GM20000 (cell line): ENCODE measurements at places on chromosomes 1 and 21.

DNA sequence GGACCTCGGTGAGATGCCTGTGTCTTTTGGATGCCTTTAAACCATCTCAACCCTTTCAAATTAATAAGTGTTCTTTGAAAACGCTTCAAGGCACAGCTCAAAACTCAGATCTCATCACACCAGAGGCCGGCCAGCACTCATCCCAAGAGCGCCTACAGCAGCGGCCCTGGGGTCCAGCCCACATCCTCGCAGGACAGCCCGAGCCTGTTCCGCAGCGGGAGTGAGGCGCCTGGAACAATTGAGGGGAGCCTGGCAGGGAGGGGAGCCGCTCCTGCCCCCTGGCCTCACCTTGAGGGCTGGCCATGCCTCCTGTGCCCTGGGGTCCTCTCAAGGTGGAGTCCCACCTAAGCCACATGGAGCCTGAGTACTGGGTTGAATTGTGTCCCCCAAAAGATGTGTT lies 37.9 kb downstream of the ACOT7 start:
- DNase-seq = no peak

DNA sequence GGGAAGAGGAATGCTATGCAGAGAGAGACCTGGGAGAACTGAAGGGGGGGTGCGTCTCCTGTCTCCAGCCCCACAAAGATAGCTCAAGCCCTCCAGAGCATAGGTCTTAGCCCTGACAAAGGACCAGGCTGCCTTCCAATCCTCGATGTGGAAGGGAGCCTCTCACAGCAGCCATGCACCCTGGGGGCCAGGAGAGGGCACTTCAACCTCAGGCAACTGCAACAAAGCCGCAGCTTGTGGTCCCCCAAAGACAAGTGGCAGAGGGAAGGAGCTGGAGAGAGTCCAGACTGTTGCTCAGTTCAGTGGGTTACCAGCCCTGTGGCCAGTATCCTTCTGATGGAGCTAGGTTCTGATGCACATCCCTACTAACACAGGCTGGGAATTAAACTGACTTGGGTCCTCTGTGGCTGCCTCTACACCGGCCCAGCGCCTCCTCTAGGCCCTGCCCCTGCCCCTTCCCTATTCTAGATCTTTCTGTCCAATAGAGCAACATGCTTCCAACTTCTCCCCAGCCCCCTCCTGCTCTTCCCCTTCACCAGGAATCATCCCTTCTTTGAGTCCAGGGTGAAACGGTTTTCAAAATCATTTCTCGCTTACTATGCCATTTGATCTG lies 100.7 kb upstream of the SPATA6 start:
- peak; percentile 45 for DNase-seq

DNA sequence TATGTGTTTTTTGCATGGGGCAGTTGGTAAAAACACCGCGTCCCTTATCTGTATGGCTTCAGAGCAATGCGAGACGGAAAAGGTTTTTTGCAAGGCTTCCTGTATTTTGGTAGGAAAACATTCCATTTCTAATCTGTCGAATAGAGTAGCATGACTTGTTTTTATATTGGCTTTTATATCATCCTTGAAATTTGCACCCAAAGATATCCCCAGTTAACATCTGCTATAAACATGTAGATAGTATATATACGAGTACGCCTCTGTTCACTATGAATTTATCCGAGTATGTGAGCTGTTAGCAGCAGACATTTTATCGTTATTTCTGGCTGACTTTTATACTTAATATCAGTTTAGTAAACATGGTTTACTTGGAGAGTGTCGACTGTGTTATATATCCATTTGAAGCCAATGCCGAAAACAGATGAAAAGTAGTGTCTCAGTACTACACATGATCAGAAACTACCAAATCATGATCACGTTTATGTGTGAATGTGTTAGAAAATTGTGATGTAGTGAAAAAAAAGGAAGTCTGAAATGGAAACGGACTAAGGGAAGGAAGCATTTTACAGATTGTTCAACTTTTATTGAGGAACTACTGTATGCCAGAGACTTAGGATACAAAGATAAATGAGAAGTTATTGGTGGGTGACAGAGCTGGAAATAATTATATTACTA lies 1.0 kb downstream of the LEPR start:
- peak; percentile 8 for DNase-seq

DNA sequence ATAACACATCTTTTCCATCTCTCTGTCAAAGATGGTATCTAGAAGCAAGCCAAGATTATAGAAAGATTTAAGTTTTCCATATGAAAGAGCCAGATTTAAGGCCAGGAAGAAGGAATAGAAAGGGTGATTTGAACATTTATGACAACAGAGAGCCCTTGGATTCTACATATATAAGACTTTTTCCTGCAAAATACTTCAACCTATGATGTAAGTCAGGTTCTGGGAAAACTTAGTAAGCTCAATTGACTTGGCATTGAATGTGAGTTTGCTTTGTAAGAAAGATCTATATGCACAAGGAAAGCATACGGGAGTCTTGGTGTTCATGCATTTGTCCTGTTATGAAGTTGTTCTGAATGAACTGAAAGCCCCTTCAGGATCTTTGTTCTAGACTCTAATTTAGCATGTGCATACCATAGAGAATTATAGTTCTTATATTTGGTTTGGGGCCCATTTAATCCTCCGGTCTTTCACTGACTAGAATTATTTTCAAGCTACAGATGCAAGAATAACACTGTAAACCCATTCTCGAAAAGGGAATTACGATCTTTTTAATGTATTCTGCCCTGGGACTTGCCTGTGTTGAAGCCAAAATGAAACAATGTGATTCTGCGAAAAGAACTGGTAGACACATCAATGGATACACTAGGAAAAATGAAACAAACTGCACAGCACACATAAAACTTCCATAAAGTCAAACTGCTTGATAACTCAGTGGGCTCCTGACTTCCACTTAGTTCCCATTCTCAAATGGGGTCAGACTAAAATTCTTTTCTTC lies 152.8 kb downstream of the DISP1 start:
- DNase-seq = no peak

DNA sequence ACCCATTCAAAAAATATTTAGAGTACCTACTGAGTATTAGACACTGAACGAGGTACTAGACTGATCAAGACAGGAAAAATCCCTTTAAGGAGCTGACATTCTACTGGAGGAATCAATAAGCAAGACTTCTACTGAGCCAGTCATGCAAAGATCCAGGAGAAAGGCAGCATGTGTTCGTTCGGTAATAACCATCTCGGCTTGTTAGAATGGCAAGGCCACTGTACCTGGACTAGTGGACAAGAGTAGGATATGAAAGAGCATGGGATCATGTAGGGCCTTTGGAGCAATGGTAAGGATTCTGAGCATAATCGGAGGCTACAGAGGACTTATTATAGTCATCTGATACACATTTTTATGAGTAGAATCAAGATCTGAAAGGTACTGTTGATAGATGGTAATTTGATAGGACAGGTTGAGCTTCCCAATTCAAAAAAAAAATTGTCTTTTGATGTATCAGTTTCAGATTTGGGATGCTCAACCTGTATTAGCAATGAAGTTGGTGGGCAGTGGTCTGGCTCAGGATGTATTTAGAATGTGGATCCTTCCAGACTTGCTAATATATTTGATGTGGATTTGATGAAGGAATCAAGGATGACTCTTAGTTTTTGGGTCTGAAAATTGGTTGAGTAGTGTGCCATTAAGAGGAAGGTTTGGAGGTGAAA lies 2.3 kb downstream of the COX20 start:
- DNase-seq = no peak

GRCh38 chr1:197472141-197472540 lies 204.1 kb downstream of the CRB1 start:
- no peak for DNase-seq

GRCh38 chr1:160615660-160616059 lies 31.2 kb downstream of the SLAMF1 start:
- no peak for DNase-seq

- no peak for DNase-seq
Measured at GRCh38 chr1:21495225-21495820, 13.9 kb upstream of the ALPL start.

GRCh38 chr1:4027008-4027407 lies 126.9 kb upstream of the C1orf174 start:
- DNase-seq = no peak

- DNase-seq = no peak
Measured at GRCh38 chr1:221025956-221026355, 146.7 kb downstream of the HLX start.

DNA sequence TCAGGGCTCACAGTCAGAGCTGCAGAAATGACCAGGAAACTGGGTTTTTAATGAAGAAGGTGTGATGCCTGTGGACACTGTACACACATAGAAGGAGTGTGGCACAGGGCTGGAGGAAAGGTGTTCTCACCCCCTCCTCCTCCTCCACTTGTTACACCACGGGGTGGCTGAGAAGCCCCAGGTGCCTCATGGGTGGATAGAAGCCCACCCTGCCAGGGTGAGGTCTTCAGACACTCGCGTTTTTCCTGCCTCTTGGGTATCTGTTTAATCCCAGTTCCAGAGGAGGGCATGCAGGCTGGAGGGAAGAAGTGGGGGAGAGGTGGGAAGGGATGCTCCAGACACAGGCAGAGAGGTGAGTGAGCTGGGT lies 9.7 kb upstream of the LAD1 start:
- no peak for DNase-seq

- no peak for DNase-seq
Measured at GRCh38 chr1:217273866-217274265, 357.0 kb downstream of the GPATCH2 start.

DNA sequence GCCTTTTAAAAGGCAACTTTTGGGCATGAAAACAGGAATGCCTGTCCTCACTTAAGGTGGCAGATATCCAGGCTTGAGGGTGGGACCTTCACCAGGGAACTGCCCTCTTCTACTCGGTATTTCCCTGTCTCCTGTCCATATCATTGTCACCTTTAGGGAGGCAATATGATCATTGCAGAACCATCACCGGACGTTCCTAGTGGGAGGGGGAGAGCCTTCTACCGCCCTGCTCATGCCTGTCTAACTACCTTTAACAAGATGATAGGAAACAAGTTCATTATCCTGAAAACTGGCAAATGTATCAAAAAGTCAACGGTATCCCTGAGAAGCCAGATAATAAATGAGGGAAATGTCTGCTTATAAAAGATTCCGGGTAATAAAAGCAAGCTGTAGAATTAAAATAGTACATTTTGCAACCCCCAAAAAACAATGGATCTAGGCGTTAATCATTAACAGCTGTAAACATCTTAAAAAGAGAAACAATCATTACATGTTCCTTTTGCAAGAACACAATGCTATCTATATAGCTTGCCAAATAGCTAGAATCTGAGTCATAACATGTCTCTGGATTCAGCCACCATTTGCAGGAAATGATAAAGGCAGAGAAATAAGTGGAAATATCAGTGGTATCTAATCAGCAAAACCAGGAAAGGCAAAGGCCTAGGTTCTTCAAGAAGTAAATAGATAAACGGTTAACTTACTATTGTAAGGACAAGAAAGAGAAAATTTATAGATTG lies 852.9 kb upstream of the ADGRL4 start:
- no peak for DNase-seq

DNA sequence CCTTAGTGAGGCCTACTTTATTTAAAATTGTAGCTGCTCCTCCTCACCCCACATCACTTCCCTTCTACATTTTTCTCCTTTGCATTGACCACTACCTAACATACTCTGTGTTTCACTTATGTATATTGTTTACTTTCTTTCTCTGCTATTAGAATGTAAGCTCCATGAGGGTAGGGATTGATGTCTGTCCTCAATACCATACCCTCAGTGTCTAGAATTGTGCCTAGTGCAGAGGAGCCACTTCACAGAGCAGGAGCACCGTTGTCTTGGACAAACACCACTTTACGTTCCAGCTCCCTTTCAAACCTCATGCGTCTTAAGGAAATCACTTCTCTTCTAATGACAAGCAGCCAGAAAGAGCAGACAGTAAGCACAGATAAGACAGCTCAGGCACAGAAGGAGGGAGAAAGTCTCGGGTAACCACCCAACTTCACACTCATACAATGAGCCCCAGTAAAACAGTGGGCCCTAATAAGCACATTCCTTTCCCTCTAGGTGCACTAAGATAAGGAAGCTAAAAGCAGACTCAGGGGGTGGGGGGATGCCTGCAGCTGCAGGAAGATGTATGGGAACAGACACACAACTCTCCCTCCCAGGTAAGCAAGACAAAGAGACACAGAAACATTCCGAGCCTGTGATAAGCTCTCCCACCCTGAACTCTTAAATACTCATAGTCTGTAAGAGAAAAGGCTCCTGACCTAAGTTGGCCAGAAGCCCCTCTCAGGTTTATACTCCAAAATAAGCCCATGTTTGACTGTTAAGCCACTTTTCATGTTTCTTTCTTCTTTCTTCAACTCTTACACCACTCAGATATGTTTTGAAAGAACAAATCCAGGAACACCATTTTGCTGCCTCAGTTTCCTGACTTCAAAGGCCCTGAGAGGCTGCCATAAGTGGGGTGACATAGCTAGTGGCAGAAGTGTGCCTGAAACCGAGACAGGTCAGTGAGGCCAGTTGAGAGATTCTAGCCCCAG lies 7.1 kb upstream of the PLEKHM2 start:
- DNase-seq = no peak

GRCh38 chr21:34962586-34963222 lies 86.4 kb downstream of the RUNX1 start:
- DNase-seq = no peak

DNA sequence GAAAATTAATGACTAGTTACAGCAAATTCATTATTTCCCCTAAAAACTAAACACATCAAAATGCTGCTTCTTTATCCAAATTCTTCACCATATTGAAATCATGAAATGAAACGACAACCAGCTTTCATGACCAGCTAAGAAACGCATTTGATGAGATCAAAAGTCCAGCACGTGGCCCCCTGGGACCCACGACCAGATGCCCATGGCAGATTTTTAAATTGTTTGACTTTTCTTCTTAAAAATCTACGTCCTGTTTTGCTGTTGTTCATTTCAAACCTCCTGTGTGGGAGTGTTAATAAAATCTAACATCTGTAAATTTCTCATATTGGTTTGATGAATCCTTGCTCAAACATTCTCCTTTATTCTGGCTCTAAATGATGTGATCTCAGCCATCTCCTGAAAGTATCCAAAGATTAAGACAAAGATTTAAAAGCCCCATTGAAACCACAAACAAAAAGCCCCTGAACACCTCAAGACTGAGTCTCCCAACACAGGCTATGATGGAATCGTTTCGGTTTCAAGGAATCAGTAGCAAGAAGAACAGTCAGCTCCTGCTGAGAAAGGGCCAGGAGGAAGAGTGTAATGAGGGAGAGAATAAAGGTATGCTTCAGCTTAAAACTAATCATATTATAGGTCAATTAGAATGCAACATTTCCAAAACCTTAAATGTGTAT lies 523.6 kb downstream of the SMYD3 start:
- no peak for DNase-seq
